Testis (tissue), 5 donors: ENCODE measurements at places on chromosomes 5 and 9. TPM values are rescaled to one million over a fixed set of nuclear protein-coding genes. Genes with fewer than 3 reads are reported as not detected.

DNA sequence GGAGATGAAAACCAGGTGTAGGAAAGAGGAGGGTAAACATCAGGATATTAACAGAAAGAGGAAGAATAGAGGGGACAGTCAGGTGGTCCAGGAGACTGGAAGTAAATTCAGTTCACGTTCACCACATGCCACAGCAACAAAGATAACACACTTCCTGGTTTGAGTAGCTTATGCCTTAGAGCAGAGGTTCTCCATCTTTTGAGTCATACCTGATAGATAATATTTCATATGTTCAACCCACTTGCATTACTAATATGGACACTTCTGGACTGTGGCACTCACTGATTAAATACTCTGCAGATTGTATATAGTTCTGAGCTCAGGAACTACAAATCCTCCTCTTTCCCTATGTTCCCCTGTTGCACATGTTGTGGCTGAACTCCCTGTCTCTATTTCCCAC is 179.9 kb upstream of the NR3C1 start:
- no peaks in the 10 kb centered on the region for H3K36me3 ChIP-seq
- no peaks in the 10 kb centered on the region for H3K27me3 ChIP-seq
- DNase-seq = no peak

GRCh38 chr5:81145329-81145935 is 87.7 kb upstream of the CKMT2 start:
- no peak overlapping the region for H3K4me3 ChIP-seq
- H3K4me1 ChIP-seq = peaks cover 7% of the 10 kb centered on the region
- no peak overlapping the region for H3K27ac ChIP-seq
- no peaks in the 10 kb centered on the region for H3K27me3 ChIP-seq

- DNase-seq = no peak
- no peaks in the 10 kb centered on the region for H3K4me1 ChIP-seq
- no peak overlapping the region for H3K27ac ChIP-seq
- H3K36me3 ChIP-seq = no peaks in the 10 kb centered on the region
- no peak overlapping the region for H3K4me3 ChIP-seq
Measured at GRCh38 chr9:26971721-26972120, 15.5 kb downstream of the IFT74 start.

DNA sequence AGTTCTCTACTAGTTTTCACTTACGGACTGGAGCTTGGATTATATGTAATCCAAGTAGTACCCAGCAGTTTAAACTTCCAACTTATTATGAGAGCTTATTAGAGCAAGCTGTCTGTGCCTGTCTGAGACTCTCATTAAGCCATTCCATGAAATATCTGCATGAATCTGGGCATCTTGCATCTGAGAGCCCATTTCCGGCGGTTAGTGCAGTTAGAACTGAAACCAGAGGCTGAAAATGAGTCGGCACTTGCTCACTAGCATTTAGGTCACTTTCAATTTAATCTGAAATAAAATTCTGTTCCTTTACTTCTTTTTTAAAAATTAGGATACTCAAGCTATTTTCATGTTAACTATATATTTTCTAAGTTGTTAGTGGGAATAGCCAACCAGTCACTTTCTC is 102.2 kb downstream of the MEGF10 start:
- no peaks in the 10 kb centered on the region for H3K27me3 ChIP-seq
- no peak overlapping the region for H3K4me3 ChIP-seq
- H3K36me3 ChIP-seq = no peaks in the 10 kb centered on the region
- H3K27ac ChIP-seq = no peak overlapping the region
- no peaks in the 10 kb centered on the region for H3K4me1 ChIP-seq

TMEFF1 gene
- 2.3 TPM for polyA plus RNA-seq

DNA sequence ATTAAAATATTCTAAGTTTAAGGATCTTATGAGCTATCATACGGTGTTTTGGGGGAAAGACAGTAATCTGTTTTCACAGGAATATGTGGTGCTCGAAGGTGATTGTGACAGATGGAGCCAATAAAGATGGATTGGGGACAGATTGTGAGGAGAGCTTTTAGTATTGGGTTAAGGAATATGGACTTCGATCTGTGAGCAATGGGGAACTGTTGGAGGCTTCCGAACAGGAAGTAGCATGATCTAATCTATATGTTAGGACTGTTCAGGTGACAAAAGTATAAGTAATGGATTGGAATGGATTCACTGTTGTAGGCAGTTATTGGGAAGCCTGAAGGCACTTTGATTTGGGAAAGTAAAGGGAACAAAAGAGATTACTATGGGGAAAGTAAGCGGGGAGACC is 7.4 kb upstream of the ELL2 start:
- no peaks in the 10 kb centered on the region for H3K4me1 ChIP-seq
- no peaks in the 10 kb centered on the region for H3K36me3 ChIP-seq
- no peak for DNase-seq
- H3K4me3 ChIP-seq = no peak overlapping the region
- no peak overlapping the region for H3K27ac ChIP-seq

GRCh38 chr9:97519441-97519970 is 18.0 kb downstream of the TMOD1 start:
- H3K36me3 ChIP-seq = no peaks in the 10 kb centered on the region
- no peak for DNase-seq
- no peak overlapping the region for H3K4me3 ChIP-seq
- H3K4me1 ChIP-seq = no peaks in the 10 kb centered on the region
- H3K27me3 ChIP-seq = no peaks in the 10 kb centered on the region

TYRP1 gene
- 1.1 TPM for polyA plus RNA-seq

GRCh38 chr9:18575686-18576085 is 101.7 kb downstream of the ADAMTSL1 start:
- no peak for DNase-seq
- H3K4me3 ChIP-seq = no peak overlapping the region
- no peaks in the 10 kb centered on the region for H3K4me1 ChIP-seq
- no peak overlapping the region for H3K27ac ChIP-seq
- H3K36me3 ChIP-seq = no peaks in the 10 kb centered on the region

GRCh38 chr9:21696411-21696871 is 106.0 kb upstream of the MTAP start:
- H3K4me1 ChIP-seq = no peaks in the 10 kb centered on the region
- H3K4me3 ChIP-seq = peak overlapping the region; percentile 15
- no peaks in the 10 kb centered on the region for H3K36me3 ChIP-seq
- no peak overlapping the region for H3K27ac ChIP-seq
- DNase-seq = peak; percentile 16
- H3K27me3 ChIP-seq = no peaks in the 10 kb centered on the region

PCDHB16 gene
- polyA plus RNA-seq = 1.9 TPM

DNA sequence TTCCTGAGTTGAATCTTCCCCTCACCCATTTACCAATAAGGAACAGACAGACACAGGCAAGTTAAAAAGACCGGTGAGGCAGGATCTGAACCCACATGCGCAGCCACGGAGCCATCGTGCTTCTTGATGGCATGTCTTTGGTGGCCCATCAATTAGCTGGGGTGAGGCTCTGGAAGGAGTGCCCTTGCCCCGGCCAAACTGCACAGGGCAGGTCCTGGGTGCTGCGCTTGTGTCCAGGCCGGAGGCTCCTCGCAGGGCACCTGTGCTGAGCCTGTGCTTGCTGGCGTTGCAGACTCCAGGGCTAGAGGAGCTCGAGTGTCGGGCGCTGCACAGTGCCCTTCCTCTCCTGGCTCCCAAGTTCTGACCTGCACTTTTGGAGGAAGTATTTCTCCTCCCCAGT is 66.4 kb downstream of the PSMB7 start:
- peaks cover 12% of the 10 kb centered on the region for H3K4me1 ChIP-seq
- H3K36me3 ChIP-seq = no peaks in the 10 kb centered on the region
- H3K27me3 ChIP-seq = no peaks in the 10 kb centered on the region
- H3K4me3 ChIP-seq = no peak overlapping the region
- H3K27ac ChIP-seq = no peak overlapping the region
- DNase-seq = no peak

OGN gene
- polyA plus RNA-seq = 18.4 TPM

DNA sequence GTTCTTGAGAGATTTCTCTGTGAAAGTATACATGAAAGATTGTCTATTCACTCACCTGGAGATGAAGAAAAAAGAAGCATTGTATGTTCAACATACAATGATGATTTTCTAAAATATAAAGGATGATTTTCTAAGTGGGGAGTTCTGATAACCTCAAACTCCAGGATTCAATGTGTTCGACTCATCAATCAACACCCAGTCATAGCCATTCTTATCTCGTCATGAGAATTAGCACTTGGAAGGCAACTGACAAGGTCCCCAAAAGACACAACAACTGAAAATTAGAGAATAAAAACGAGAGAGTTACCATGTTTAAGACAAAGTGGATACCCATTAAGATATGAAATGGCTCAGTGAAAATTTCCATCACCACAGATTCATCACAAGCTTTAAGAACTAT is 52.1 kb upstream of the SIMC1 start:
- H3K27me3 ChIP-seq = no peaks in the 10 kb centered on the region
- H3K27ac ChIP-seq = no peak overlapping the region
- H3K4me3 ChIP-seq = no peak overlapping the region

PPP3R2 gene
- polyA plus RNA-seq = 241 TPM

- H3K27ac ChIP-seq = no peak overlapping the region
- H3K4me1 ChIP-seq = peaks cover 9% of the 10 kb centered on the region
- peak; percentile 37 for DNase-seq
- H3K27me3 ChIP-seq = no peaks in the 10 kb centered on the region
- no peaks in the 10 kb centered on the region for H3K36me3 ChIP-seq
Measured at GRCh38 chr9:734831-735511, 106.5 kb upstream of the DMRT1 start.

- H3K4me1 ChIP-seq = no peaks in the 10 kb centered on the region
- no peak overlapping the region for H3K4me3 ChIP-seq
- H3K27me3 ChIP-seq = no peaks in the 10 kb centered on the region
- no peaks in the 10 kb centered on the region for H3K36me3 ChIP-seq
- DNase-seq = peak; percentile 87
Measured at GRCh38 chr5:54905942-54906537, 79.4 kb downstream of the ESM1 start.

RNF180 gene
- polyA plus RNA-seq = 4.5 TPM

DNA sequence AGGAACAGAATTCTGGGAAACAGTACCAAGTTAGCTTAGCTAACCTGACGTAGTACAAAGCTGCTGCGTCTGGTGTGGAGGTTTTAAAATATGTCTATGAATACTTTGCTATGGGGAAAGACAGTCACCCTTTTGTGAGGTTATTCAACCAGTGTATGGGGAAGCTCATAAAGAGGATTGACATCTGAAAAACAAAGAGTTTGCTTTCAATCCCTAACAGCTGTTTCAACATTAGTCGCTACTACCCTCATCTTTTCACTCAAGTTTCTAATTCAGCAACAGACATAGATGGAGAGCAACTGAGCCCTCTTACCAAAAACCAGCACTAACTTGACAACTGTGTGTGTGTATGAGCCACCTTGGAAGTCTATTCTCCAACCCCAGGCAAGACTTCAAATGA is 7.8 kb upstream of the MSANTD3 start:
- no peak overlapping the region for H3K4me3 ChIP-seq
- H3K4me1 ChIP-seq = no peaks in the 10 kb centered on the region
- no peaks in the 10 kb centered on the region for H3K27me3 ChIP-seq
- H3K36me3 ChIP-seq = no peaks in the 10 kb centered on the region
- no peak for DNase-seq
